ENCODE measurements at places on chromosomes 4 and X. TPM values are rescaled to one million over a fixed set of nuclear protein-coding genes. Genes with fewer than 3 reads are reported as not detected.

DNA sequence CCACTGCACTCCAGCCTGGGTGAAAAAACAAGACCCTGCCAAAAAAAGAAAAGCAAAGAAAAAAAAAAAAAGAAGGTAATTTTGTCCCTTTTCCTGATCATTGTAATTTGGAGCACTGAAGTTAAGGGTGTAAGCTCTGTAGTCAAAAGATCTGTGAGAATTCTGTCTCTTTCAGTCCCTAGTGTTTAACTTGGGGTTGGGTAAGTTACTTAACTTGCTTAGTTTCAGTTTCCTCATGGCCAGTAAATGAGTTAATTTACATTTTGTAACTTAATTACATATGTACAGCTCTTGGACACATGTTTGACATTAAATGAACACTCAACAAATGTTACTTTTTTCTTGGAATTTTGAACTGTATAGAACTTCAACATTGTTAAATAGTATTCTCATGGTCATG is 10.9 kb upstream of the UBE2K start:
- no peak for DNase-seq
- no peaks in the 10 kb centered on the region for H3K27me3 ChIP-seq
- no peak overlapping the region for H3K27ac ChIP-seq
- no peak overlapping the region for H3K4me3 ChIP-seq
- H3K36me3 ChIP-seq, result no peaks in the 10 kb centered on the region
- H3K4me1 ChIP-seq, result no peaks in the 10 kb centered on the region

DNA sequence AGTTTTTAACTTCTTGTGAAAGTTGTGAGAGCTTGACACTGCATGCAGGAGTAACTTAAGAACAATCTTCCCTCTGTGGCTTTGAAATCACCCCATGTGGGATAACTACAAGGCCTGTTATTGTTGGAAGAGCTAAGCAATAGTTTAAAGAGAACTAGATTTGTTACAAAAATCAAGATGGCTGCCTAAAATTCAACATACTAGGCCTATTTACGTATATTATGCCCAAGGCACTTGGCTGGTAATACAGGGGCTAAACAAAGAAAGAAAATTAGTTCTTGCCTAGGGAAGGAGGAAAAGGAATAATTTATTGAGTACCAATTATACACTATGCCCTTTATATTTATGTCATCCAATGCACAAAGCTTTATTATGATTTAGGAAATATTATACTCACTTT is 36.1 kb downstream of the DMD start:
- no peaks in the 10 kb centered on the region for H3K36me3 ChIP-seq
- no peak overlapping the region for H3K4me3 ChIP-seq
- no peaks in the 10 kb centered on the region for H3K27me3 ChIP-seq
- DNase-seq, result no peak
- no peaks in the 10 kb centered on the region for H3K4me1 ChIP-seq

DNA sequence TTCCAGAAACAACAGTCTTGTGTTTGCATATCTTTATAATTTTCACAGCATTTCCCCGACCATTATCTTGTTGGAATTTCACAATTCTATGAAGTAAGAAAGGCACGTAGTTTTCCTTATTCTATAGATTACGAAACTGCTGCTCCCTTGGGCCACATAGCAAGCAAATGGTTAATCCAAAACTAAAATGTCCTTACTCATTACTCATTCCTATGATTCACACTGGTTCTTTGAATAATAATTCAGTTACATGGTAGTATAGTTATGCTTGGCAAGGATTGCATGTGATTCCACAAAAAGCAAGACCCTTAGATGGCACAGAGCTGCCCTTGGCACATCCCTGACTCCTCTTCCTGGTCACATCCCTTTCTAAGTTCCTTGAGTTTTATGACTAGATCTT is 51.2 kb downstream of the OR13H1 start:
- no peak overlapping the region for H3K27ac ChIP-seq
- no peak for DNase-seq
- no peaks in the 10 kb centered on the region for H3K27me3 ChIP-seq
- no peaks in the 10 kb centered on the region for H3K36me3 ChIP-seq

DNA sequence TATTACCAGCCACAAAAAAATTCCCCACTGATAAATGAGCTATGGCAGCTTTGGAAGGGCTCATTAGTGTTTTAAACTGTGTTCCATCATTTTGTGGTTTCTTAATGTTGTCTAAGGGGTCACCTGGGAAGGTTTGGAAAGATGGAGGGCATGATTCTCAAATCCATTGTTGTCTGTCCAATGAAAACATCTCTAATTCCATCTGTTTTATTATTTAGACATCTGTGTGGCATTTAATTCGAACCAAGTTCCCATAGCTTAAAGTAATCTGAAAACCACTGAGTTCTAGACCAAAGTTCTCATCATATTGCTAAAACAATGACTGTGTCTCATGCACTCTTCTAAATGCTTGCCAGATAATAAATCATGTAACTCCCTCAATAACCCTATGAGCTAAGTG is 103.8 kb upstream of the PPP3CA start:
- no peaks in the 10 kb centered on the region for H3K36me3 ChIP-seq
- no peak overlapping the region for H3K4me3 ChIP-seq
- H3K4me1 ChIP-seq, result no peaks in the 10 kb centered on the region

- peaks cover 3% of the 10 kb centered on the region for H3K27me3 ChIP-seq
- H3K27ac ChIP-seq, result peak overlapping the region; percentile 98
- peak overlapping the region; percentile 92 for H3K4me3 ChIP-seq
- peaks cover 45% of the 10 kb centered on the region for H3K36me3 ChIP-seq
Measured at GRCh38 chr4:119300101-119300978, 21.6 kb downstream of the FABP2 start.

DNA sequence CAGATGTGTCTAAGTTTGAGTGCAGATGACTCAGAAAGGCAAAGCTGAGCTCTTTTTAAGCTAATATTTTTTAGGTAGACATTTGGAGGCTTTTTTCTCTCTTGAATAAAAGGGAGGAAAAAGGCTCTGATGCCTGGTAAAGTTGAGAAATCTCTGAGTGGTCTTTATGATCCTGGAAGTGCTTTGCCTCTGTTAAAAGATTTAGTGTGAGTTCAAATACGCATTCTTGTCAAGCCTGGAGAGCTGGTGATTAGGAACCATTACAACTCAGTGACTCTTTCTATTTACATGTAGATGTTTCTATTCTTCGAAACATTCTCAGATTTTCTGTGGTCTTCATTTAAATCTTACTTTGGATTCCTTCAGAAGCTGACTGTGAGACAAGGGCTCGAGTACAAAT is 143.4 kb upstream of the MED14 start:
- no peak for DNase-seq
- H3K4me3 ChIP-seq, result no peak overlapping the region
- no peak overlapping the region for H3K27ac ChIP-seq
- peaks cover 3% of the 10 kb centered on the region for H3K4me1 ChIP-seq
- no peaks in the 10 kb centered on the region for H3K36me3 ChIP-seq

- DNase-seq, result no peak
- H3K4me3 ChIP-seq, result peak overlapping the region; percentile 42
- peaks cover 27% of the 10 kb centered on the region for H3K27me3 ChIP-seq
- H3K36me3 ChIP-seq, result no peaks in the 10 kb centered on the region
- H3K4me1 ChIP-seq, result peaks cover 7% of the 10 kb centered on the region
Measured at GRCh38 chrX:106725931-106726330, 570 bp upstream of the RNF128 start.

Gene ODAPH
- not detected for total RNA-seq

Gene HSFX3
- not detected for total RNA-seq

Gene PDGFRA
- total RNA-seq, result not detected

All from activated CD8-positive, alpha-beta T cell treated with anti-CD3 and anti-CD28 coated beads for 36 hours (primary cell).